ENCODE measurements at places on chromosomes 12 and 14.

- peak; percentile 90 for DNase-seq
These were observed 44.7 kb downstream of the CCDC88C start for GRCh38 chr14:91372671-91373495.

GRCh38 chr12:21129906-21130305, 1.1 kb upstream of the SLCO1B1 start:
- DNase-seq: no peak

GRCh38 chr14:61524211-61524806, 171.0 kb upstream of the HIF1A start:
- peak; percentile 87 for DNase-seq

GRCh38 chr12:104858611-104859543, 99.2 kb downstream of the SLC41A2 start:
- DNase-seq: no peak

- no peak for DNase-seq
These were observed 22.8 kb downstream of the TPCN1 start for GRCh38 chr12:113244047-113244460.
